ENCODE measurements at places on chromosomes 2 and 18.

GRCh38 chr2:197165020-197165419, 145.6 kb downstream of the ANKRD44 start:
- DNase-seq: peak; percentile 3

GRCh38 chr2:98875081-98875728, 60.8 kb downstream of the CRACDL start:
- no peak for DNase-seq

DNA sequence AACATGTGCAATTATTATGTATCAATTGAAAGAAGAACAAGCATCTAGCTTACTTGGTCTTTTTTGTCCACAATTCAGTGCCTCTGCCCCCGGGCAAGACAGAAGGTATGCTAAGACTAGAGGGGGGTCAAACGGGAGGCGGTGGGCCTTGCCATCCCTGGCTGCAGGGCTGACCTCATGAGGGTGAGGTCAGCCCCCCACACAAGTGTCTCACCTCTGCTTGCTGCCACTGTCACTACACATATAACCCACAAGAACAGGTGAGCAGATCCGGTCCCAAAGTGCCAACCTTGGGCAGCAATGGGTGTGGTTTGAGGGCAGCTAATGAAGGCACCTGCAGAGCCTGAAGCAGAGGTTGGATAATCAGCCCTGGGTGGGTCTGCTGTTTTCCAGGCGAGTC, 71.5 kb downstream of the EDAR start:
- no peak for DNase-seq

GRCh38 chr2:217902379-217903141, 100.2 kb downstream of the TNS1 start:
- DNase-seq: no peak

GRCh38 chr2:239940861-239941570, 84.1 kb downstream of the NDUFA10 start:
- no peak for DNase-seq

DNA sequence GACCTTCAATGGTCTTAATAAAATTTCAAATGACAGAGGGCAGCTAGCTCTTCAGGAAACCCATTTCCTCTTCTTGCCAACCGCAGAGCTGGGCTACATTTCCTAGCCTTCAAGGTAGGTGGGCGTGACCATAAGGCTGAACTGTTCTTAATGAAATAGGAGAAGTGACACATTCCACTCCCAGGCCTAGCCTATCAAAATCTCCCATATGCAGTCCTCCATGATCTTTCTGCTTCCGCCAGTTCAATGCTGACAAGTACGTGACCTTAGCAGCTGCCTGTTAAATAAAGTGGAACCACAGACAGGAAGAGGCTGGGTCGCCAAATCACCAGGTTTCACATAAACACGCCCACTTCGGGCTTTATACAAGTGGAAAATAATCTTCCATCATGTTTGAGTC, 13.2 kb downstream of the SERPINE2 start:
- DNase-seq: no peak

- no peak for DNase-seq
Measured at GRCh38 chr18:3177902-3178687, 41.7 kb downstream of the MYOM1 start.

GRCh38 chr18:811892-812375, at the start of gene YES1:
YES1 (minus strand) TSS chr18:812242; CDS start chr18:756827, 55,415 bp downstream.
- DNase-seq: peak; percentile 41

GRCh38 chr2:241675885-241676284, 10.7 kb downstream of the DTYMK start:
- DNase-seq: no peak

GRCh38 chr2:236805800-236806531, 236.3 kb downstream of the ACKR3 start:
- no peak for DNase-seq

- DNase-seq: no peak
Measured at GRCh38 chr2:148234143-148234542, 213.3 kb downstream of the MBD5 start.

GRCh38 chr2:233814056-233814835, 36.1 kb downstream of the MROH2A start:
- no peak for DNase-seq

GRCh38 chr2:98550165-98550564, 58.1 kb downstream of the COA5 start:
- no peak for DNase-seq

GRCh38 chr2:12196495-12196894, 450.1 kb downstream of the LPIN1 start:
- DNase-seq: no peak

DNA sequence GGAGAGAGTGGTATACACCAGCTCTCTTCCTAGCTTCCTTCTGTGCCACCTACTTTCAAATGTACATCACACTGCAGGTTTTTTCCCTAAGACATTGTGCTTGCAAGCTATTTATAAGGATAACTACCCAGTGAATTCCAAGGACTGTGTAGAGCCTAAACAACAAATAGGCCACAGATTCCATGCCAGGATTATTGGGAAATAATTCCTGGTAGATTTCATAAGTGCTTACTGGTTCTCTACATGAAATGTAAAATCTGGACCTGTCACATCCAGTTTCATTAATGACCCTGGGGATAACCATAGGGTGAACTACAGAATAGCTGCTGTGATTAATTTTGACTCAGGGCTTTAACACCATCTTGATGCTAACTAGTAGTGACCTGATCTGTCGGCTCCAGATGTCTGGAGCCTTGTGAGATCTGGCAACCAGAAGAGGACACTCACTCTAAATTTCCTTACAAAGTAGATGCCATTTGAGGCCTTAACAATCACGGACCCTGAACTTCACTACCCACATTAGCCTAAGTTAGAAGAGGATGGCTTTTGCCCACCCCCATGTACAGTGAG, 34.3 kb upstream of the LGALSL start:
- DNase-seq: no peak

GRCh38 chr2:37468170-37468569, 123.7 kb downstream of the QPCT start:
- no peak for DNase-seq

DNA sequence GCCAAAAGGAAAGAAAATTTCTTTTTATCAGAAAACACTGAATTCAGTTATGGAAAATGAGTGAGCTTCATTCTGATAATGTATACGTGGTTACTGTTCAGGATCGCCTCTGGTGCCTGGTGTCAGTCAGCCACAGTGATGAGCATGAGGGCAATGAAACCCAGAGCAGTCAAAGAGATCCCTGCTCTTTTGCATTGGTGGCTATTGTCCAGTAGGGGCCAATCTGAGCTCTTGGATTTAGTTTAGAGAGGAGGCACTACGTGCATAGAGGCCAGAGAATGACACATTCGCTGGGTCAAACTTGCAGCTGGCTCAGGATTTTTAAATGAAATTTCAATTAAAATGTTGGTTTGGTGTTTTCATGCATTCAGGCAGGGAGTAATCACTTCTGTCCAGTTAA, 522.9 kb downstream of the TMEM182 start:
- DNase-seq: no peak

- DNase-seq: no peak
Measured at GRCh38 chr2:233267516-233268245, 16.2 kb downstream of the ATG16L1 start.

- no peak for DNase-seq
Measured at GRCh38 chr2:175293195-175293594, 111.7 kb upstream of the ATP5MC3 start.

DNA sequence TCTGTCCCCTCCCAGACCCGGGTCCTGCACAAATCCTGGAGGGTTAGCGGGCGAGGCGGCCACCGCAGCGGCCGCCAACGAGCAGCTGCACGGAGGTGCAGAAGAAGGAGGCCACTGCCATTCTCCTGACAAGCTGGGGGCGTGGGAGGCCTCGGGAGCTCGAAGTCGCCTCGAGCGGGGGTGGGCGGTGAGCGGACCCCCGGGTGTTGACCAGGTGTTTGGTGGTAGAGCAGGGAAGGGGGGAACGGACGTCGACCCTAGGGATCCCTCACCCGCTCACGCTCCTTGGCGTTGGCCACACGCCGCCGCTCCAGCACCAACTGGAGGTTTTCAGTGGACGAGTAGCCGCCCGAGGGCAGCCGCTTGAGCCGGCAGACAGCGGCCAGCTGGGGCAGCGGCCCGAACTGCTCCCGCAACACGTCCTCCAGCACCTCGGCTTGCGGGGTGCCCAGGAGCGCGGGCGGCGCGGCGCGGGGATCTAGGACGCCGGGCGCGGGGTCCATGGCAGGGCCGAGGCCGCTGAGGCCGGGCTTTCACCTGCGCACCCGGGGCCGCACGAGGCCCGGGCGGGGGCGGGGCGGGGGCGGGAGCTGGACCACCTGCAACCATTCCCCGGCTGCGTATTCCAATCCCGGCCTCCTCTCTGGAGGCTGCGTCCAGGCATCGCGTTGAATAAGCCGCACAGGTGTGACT, at the start of gene FIGLA:
FIGLA (minus strand) TSS at position 508 of the 693 bp plus-strand sequence; CDS start at position 503, 5 bp downstream.
- DNase-seq: no peak

GRCh38 chr2:241228081-241228859, 39.8 kb downstream of the ANO7 start:
- no peak for DNase-seq

GRCh38 chr2:136068581-136069227, 49.2 kb downstream of the CXCR4 start:
- DNase-seq: no peak

DNA sequence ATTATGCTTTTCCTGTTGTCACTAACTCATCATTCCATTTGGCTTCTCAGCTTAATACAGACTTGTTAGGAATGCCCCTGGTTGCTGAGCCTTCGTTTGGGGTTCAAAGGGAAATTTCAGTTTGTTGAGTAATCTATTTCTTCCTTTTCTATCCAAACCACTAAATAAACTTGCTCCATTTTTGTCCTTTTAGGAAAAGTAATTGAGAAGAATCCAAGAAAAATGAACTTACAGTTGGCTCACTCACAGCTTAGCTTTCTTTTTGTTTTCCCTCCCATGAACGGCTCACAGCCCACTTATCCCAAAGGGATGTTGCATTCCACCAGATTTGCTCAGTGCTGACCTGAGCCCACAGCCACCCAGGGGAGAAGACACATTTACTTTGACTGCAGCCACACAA, 73.9 kb downstream of the SOX11 start:
- no peak for DNase-seq

DNA sequence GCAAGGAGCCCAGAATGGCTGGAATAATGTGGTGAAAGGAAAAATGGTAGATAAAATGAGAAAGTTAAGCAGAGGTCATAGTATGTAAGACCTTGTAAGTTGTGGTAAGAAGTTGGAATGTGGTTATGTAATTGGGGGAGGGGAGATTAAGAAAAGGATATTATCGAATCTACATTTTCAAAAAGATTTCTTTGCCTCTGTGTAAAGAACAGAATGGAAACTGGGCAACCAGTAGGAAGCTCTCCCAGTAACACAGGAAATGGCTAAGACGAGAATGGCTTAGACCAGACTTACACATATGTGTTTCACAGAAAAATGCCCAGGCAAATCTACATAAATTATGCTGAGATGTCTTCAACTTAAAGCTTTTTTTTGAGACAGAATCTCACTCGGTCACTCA, 13.2 kb downstream of the MEMO1 start:
- DNase-seq: no peak

- no peak for DNase-seq
Measured at GRCh38 chr2:110876167-110876999, 144.0 kb downstream of the ACOXL start.

DNA sequence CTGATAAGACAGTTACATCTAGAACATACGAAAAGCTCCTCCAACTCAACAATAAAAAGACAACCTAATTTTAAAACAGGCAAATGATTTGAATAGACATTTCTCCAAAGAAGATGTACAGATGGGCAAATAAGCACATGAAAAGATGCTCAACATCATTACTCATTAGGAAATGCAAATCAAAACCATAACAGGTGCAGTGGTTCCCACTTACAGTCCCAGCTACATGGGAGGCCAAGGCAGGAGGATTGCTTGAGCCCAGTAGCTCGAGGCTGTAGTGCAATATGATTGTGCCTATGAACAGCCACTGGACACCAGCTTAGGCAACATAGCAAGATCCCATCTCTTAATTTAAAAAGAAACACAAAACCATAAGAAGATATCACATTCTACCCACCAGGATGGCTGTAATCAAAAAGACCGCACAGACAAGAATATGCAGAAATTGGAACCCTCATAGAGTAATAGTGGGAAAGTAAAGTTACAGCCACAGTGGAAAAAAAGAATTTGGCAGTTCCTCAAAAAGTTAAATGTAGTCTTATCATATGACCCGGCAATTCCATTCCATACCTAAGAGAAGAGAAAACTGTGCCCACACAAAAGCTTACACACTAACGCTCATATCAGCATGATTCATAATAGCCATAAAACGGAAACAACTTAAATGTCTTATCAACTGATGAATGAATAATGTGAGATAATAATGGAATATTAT, 30.5 kb upstream of the ARMC9 start:
- no peak for DNase-seq

- no peak for DNase-seq
Measured at GRCh38 chr2:103814016-103814415, 1039.9 kb upstream of the POU3F3 start.

DNA sequence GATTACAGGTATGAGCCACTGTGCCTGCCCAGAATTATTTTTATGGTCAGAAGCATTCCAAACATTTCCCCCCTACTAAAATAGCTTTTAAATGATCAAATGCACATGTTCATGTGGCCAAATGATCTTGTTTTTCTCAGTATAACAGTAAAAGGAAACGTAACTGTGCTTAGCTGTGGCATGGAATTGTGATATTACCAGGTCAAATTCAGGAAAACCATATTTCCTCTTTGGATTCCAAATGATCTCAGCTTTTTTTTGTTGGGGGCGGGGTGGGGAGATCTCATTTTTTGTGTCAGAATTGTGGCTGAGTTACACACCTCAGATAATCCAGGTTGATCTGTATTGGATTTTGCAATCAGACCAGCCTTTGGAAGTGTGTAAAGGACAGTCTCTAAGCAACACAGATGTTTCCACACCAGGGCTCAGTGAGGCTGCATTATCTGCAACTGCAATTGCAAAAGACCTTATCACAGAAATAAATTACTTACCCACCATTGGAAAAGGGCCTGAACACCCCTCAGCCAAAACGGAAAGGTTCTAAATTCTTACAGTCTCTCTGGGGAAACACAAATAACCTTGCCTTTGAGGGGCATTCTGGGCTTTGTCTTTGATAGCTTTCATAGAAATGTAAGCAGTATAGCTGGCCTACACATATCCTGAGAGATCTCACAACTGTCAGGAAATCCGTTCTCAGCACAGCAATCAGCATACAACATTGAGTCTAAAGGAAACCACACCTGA, 8.4 kb downstream of the CASP10 start:
- DNase-seq: no peak

Measured in NCI-H345 (cell line).